AG04449 (cell line): ENCODE measurements at places on chromosomes 12 and 14.
A peak's percentile ranks its signal among the peaks of the same experiment; 100 is the strongest.

DNA sequence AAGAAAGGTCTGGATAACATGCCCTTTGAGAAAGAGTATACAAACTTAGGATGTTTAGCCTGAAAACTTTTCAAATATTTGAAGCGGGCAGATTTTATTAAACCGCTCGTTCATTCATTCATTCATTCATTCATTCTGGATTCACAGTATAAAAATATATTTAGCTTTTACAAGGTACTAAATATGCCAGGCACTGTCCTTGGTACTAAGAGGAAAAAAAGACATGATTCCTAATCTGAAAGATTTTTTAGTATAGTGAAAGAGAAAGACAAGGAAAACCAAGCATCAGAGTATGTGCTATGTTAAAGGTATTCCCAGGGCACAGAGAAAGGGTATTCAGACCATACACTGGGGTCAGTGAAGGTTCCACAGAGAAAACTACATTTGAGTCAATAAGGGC lies 299.7 kb downstream of the BCAT1 start:
- no peak for DNase-seq

DNA sequence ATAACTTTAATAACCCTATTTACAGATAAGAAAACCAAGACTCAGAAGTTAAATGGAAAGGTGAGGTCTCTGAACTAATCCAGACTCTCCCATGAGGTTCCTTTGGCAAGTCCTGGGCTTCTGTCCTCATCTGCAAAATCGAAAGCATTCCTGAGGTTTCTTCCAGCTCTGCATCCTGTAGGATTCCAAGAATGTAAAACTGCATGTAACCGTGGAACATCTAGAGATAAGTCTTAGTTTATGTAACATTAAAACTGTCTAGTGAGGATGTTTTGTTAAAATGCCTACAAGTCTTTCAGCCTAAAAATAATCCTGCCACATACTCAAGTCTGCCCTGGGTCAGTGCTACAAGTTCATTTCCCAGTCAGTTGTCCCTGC lies 7.3 kb upstream of the ITFG2 start:
- DNase-seq, result peak; percentile 47

DNA sequence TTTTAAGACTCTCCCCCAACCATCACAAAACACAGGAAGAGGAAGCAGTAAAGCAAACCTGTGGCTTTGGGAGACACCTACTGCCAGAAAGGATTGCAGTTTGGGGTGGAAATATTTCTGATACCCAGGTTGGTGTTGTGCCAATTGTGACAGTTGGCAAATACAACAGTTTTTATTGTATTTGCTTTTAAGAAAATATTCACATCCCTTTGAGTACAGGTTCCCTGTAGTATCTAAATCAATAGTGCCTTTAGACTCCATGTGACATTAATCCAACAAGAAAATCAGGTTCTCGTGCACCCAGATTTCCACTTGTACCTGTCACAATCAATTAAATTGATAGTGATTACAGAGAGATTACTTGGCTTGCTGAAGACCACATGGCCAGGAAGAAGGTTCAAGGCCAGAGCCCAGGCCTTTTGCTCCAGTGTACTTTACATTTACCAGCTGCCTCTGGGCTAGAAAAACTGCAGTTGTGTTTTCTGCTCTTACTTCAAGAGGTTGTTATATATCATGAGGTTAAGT lies 361.2 kb downstream of the ATP23 start:
- DNase-seq, result no peak

- no peak for DNase-seq
Measured at GRCh38 chr14:80636071-80636470, 305.5 kb downstream of the CEP128 start.

- DNase-seq, result no peak
Measured at GRCh38 chr14:35932136-35932535, 106.0 kb downstream of the BRMS1L start.

DNA sequence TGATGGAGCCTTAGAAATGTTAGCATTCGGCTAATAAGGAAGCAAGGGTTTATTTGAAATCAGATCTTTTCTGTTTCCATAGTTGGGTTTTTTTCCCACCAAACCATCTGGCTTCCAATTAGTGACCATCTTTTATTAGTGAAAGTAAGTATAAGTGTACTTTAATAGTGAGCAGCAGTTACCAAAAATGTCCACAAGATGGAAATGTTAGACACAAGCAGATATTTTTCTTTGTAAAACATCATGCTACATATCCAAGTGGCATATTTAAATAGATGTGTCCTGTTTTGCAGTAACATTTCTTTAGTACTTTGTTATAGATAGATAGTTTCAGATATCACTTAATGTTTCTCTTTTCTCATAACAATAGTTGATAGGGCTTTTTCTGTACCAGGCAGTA lies 28.8 kb downstream of the YEATS4 start:
- DNase-seq, result peak; percentile 29

DNA sequence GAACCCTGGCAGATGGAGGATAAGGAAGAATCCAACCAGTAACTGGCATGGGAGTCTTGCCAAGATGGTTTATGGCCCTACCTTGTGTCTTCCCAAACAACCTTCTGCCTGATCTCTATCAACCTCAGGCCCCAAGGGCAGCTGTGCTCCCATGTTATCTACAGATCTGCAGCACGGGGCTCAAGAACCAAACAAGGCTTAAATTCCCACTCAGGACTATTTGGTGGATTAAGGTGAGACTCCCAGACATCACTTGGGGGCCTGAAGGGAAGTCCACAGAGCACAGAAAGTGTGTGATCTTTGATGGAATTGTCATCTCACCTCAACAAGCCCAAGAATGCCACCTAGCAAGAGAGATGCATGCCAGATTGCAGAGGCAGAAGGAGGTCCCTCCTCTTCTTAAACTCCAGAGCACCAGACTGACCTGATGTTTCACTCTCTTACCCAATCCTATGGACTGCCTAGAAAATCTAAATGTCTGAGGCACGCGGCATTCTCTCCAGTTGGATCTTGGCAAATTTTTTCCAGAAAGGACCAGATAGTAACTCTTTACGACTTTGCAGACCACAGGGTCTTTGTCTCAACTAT lies 759.5 kb upstream of the TBX3 start:
- DNase-seq, result no peak

DNA sequence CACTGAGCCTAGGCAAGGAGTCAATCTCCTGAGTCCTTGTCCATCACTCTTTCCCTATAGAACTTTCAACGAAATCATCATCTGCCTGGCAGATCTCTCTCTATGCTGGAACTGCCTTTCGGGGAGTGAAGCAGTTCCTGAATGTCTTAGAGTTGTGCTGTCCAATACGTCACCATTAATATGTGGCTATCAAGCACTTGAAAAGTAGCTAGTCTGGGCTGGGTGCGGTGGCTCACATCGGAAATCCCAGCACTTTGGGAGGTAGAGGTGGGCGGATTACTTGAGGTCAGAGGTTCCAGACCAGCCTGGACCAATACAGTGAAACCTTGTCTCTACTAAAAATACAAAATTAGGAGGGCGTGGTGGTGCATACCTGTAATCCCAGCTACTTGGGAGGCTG lies 35.1 kb downstream of the NRDE2 start:
- no peak for DNase-seq

GRCh38 chr12:82210882-82211281 lies 147.3 kb downstream of the CCDC59 start:
- no peak for DNase-seq

DNA sequence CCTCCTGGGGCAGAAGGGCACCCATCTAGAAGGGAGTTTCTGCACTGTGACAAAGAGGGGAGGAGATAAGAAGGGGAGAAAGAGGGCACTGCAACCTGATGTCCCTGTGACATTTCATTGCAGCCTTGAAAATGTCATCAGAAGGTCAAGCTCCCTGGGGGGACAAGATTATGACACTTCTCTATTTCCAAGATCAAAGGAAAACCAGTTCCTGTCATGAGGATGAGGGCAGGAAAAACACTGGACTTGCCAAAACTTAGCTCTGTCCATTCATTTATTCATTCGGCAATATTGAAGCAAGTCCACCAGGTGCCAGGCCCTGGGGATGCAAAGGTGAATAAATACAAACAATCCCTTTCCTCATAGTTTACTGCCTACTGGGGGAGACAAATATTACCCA lies 138.4 kb upstream of the CDKN3 start:
- no peak for DNase-seq

DNA sequence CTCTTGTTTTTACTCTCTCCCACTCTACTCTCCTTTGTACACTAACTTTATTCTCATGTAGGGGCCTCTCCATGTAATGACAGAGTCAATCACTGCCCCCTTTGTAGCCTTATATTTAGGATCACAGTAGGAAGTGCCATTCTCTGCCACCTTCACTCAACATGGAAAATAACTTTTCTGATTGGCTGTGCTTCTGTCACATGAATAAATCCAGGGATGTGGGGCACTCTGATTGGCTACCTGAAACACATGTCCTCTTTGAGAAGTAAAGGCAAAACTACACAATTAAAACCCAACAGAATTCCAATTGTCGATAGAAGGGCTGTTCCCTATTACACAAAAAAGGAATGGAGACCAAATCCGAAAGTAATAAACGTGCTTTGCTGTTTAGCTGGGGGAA lies at the start of gene RNASE9:
Gene RNASE9 (minus strand): TSS at position 87 of the 400 bp plus-strand sequence.
- DNase-seq, result no peak

DNA sequence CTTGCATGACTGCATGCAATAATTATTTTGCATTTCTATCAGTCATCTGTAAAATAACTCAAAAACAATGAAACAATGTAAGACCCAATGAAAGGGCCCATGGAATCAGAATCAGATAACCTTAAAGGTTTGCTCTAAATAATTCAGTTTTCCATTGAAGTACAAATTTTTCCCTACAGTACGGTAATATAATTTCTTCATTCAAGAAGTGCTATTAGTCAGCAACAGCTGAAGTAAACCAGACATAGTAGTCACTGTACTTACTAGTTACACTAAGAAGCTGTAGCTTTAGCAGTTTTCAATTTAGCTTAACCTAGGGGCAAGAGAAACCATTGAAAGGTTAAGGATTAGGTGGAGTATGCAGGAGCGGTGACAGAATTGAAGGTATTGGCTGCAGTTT lies 43.5 kb downstream of the BCAT1 start:
- no peak for DNase-seq

- DNase-seq, result no peak
Measured at GRCh38 chr14:49966304-49966809, 73.5 kb downstream of the ARF6 start.

DNA sequence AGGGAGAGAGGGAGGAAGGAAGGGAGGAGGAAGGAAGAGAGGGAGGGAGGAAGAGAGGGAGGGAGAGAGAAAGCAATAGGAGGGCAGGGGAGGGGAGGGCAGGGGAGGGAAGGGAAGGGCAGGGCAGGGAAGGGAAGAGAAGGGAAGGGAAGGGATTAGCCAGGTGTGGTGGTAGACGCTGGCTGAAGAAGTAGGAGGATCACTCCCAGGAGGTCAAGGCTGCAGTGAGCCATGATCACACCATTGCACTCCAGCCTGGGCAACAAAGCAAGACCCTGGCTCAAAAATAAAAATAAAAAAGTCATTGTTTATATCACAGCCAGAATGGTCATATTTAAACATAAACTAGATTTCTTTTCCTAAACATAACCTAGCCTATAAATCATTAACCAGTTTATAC lies 20.4 kb upstream of the EEA1 start:
- no peak for DNase-seq

GRCh38 chr12:64039281-64039871 lies 182.7 kb downstream of the KICS2 start:
- DNase-seq, result no peak

DNA sequence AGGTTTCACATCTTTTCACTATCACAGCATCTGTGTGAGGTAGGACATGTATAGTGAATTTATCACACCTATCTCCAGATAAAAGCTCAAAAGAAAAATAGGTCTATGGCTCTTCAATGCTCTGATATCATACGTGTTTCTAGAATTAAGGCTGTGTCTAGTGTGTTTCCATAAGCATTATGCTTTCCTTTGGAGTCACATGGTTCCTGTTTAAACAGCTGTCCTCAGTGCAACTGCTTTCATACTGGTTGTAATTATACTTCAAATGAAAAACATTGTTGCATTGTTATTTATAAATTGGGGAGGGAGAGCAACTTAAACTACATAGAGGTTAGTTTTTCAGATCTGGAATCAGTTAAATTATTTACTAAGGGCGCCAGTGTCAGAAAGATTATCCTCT lies 151.6 kb downstream of the SYT1 start:
- no peak for DNase-seq

DNA sequence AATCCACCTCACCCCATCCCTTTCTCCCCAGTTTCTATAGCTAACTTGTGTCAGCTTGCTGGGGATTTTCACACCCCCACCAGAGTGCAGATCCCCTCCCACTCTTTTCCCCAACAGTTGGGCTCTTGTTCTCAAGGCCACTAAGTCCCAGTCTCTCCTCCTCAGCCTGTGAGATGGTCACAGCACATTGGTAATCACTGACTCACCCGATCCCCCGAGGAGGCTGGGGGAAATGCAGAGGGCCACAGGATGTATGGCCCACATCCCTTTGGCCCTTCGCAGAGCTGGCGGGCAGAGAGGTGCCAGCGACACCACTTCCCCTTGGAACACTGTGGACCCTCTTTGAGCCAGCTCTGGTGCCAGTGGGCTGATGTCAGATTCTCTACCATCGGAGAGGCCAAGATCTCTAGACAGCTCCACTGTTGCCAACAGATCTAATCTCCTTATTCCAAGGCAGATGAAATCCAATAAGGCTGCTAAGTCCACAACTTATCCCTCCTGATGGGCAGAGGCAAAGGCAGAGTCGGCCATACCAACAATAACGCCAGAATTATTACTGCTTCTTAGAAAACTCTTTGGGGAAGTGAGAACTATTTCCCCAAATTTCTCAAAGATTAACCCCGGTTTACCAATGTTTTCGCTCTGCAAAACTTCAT lies 1.6 kb downstream of the FMNL3 start:
- peak; percentile 45 for DNase-seq

GRCh38 chr14:55297611-55298499 lies 26.6 kb downstream of the FBXO34 start:
- DNase-seq, result no peak

- DNase-seq, result no peak
Measured at GRCh38 chr14:55910601-55911243, 207.5 kb upstream of the PELI2 start.

GRCh38 chr12:106386813-106387535 lies 29.4 kb downstream of the POLR3B start:
- peak; percentile 74 for DNase-seq

DNA sequence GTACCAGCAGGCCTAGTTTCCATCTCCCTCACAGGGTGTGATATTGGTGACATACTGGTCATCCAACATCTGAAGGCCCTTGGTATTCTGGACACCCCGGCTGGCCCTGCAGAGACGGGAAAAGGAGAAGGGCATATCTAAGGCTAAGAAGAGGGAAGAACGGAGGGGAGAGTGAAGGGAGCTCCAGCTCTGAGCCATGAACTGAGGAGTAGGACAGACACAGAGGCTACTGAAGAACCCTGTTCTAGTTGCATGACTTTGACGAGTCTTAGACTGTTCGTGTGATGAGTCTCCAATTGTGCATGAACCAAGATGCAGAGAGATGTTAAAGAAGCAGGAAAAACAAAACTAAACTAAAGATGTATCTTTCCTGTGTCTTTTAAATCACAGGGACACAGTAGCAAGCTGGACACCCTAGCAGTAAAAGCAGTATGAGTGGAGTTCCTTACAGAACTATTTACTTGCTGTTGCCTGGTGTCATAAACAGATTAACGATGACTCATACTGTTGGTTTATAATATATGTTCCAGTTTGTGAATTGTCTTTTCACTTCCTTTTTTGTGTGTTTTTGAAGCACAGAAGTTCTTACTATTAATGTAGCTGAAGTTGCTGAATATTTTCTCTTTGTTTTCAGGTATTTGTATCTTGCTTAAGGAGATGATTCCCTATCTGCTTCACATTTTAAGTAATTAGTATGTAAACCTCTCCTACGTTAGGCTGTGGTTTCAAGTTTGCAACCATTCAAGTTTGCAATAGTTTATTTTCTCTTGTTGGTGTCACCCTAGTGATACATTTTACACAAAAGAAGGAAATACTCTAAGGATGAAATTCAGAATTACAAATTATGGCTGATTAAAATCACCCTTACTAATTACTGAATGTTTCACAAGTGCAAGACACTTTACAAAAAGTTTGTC lies 15.7 kb downstream of the FAR2 start:
- peak; percentile 28 for DNase-seq
